ENCODE measurements at places on chromosomes 11 and 22.

GRCh38 chr11:125062218-125062930 is 731 bp upstream of the SLC37A2 start:
- DNase-seq = no peak

DNA sequence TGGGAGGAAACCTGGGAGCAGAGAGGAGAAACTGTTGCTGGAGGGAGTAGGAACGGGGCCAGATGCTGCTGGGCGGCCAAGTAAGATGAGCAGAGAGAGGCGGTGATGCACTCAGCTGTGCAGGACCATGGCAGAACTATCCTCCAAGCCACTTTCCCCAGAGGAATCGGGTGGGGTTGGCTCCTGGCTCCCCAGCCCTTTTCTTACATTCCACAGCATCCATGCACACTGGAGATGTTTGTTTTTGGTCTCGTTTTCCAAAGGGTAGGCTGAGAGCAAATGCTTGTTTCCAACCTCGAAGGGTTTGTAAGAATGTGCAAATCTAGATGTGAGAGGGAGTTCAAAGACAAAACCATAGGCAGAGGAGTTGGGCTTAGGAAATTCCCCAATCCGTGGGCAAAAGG is 73.2 kb downstream of the DBX1 start:
- no peak for DNase-seq

GRCh38 chr22:37552524-37553163 is 7.6 kb upstream of the CDC42EP1 start:
- DNase-seq = no peak

GRCh38 chr11:28636033-28636432 is 527.8 kb downstream of the METTL15 start:
- DNase-seq = no peak

DNA sequence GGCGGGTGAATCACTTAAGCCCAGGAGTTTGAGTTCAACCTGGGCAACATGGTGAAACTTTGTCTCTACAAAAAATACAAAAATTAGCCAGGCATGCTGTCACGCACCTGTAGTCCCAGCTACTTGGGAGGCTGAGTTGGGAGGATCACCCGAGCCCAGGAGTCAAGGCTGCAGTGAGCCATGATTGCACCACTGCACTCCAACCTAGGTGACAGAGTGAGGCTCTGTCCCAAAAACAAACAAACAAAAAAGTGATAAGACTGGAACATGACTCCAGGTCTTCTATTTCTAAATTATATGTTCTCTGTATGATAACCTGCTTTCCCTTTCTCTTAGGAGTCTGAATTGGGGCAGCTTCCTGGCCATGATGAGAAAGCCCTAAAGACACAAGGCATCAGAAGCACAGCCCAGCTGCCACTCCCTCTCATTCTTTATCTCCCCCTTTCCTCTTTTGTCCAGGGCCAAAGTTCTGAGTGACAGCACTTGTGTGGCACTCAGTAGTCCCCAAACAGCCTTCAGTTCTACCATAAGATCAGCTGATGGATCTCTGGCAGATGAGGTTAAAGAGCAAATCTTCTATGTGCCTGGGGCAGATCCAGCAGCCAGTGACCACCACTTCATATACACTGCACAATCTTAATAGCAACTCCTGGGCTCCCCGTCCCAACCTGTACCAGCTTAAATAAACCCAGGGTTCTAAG is 136.0 kb downstream of the C11orf58 start:
- no peak for DNase-seq

DNA sequence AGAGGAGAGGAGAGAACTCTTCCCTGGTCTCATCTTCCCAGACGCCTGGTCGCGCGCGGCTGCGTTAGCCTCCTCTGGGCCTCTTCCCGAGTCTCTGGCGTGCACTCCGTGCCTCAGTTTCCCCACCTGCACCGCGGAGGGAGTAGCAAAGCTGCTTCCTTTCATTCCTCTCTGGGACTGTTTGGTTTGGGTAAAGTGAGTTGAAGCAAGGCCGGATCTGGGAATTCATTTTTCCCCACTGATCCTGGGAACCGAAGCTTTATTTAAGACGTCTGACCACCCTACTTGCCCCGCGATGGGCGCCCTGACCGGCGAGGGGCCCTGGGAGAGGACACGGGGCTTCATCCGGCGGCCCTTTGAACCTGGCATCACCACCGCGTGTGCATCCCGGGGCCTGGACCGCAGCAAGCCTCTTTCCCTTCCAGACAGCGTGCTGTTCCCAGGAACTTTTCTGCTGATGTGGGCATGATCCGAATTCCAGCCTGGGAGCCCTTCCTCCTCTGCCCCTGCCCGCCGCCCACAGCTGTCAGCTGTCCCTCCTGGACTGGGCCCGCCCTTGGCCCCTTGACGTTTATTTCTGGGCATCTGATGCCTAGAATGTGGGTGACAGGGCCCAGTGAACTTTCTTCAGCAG is 758 bp downstream of the LDLRAD3 start:
- no peak for DNase-seq

GRCh38 chr11:63931876-63932275 is 6.9 kb upstream of the NAA40 start:
- no peak for DNase-seq

DNA sequence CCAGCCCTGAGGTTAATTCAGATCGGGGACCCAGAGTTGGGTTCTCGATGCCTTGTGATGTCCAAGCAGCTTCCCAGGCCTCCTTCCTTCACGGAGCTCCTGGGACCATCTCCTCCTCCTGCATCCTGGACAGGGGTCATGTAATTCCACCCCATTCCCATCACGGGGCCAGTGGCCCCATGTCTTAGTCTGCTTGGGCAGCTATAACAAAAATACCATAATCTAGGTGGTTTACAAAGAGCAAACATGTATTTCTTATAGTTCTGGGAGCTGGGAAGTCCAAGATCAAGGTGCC is 41.7 kb upstream of the PRDM11 start:
- no peak for DNase-seq

DNA sequence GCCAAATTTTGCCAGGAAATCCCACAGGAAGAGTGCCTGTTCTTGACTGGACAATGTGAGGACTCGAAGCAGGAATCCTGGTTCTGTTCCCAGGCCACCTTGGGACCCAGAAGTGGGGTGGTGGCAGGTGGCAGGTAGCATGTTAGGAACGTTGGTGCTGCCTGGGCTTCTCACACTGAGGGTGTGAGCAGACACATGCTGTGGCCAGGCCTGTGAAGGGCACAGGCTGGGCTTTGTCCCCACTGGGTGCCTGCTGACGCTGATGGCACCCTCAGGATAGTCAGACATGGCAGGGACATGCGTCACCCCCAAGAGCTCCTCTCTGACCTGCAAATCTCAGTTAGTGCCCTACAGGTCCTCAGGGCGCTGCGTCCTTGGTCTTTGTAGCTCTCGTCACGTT is 21.1 kb upstream of the NECTIN1 start:
- DNase-seq = no peak

GRCh38 chr11:79925570-79925969 is 484.7 kb upstream of the TENM4 start:
- no peak for DNase-seq

DNA sequence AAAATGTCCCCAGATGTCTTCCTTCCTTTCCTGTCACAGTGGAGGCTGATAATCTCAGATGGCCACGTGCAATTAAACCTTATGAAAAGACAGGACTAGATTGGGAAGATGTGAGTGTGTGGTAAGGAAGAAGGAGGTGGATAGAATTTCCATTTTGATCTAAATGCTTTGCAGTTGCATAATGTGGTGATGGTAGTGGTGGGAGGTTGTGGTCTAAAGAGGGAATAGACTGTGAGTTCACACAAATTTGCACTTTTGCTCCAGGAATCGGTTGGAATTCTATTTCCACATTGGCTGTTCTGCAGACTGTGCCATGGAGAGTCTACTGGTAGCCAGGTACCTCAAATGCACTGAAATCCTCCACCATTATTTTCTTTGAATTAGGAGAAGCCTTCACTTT is 93.3 kb downstream of the ZBTB16 start:
- no peak for DNase-seq

DNA sequence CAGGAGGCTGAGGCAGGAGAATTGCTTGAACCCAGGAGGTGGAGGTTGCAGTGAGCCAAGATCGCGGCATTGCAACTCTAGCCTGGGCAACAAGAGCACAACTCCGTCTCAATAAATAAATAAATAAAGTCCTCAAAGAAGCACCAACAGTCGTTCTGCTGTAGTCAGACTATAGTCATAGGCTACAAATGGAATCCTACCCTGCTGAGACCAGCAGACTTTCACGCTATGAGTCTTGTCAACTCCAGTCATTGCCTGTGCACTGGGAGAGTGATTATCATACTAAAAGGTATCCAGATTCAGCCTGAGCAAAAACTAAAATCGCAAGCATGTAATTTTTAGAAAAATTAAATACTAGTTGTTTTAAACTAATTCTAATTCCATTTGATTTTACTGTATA is 19.6 kb downstream of the USP28 start:
- no peak for DNase-seq

Data from stimulated activated CD4-positive, alpha-beta T cell treated with anti-CD3 and anti-CD28 coated beads, Interleukin-12 subunit alpha, Interleukin-12 subunit beta, amount 100 ng/mL, for 24 hours (primary cell).